ENCODE measurements at places on chromosomes 5 and 9.

DNA sequence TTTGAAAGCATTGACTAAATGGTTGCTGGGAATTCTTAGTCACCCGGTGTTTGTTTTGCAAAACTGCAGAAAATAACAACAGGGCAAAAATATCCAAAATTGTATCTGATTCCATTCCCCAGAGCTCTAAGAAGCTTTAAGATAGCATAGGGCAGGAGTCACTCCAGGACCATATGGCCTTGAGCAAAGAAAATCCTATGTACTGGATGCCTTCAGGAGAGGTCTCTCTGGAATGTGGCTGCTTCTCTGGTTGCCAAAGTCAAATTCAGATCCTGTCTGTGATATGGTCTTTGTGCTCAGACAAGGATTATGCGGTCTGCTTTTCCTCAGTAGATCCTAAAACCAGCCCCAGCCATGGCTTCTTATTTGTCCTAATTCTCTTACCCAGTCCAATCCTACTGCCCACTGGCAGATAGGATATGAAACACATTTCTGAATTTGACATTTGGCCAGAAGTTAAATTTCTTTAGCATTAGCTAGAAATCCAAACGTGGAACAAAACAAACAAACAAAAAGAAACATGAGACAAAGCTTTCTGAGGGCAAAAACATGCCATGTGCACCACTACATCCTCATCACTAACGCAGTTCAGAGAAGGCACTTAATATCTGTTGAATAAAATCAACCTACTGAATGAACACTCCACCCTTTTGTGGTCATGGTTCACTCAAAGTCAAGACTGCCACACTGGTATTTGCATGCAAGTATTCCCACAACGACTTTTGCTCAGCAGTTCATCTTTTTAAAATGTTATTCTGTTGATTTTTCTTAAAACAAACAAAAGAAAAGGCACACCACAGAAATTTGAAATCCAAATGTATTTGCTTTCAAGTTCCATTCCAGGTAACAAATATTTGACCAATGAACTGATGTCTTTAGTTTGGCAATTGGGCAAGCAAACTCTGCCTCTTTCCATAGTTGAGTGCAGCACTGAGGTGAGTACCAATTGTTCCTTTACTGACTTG, 165.7 kb downstream of the TRPM6 start:
- no peak for DNase-seq

GRCh38 chr5:72093217-72093616, 14.1 kb upstream of the MAP1B start:
- no peak for DNase-seq

GRCh38 chr9:72271613-72272478, 93.2 kb downstream of the ZFAND5 start:
- no peak for DNase-seq

DNA sequence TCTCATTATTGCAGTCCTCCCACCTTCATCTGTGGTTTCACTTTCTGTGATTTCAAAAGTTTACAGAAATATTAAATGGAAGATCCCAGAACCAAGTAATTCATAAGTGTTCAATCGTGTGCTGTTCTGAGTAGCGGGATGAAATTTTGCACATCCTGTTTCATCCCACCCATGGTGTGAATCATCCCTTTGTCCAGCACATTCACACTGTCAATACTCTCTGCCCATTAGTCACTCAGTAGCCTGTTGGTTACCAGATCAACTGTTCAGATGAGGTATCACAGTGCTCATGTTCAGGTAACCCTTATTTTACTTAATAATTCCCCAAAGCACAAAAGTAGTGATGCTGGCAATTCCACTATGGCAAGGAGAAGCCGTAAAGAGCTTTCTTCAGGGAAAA, 26.8 kb downstream of the FAM81B start:
- no peak for DNase-seq

- DNase-seq = no peak
Observed at GRCh38 chr5:40688996-40689395, 9.3 kb downstream of the PTGER4 start.

DNA sequence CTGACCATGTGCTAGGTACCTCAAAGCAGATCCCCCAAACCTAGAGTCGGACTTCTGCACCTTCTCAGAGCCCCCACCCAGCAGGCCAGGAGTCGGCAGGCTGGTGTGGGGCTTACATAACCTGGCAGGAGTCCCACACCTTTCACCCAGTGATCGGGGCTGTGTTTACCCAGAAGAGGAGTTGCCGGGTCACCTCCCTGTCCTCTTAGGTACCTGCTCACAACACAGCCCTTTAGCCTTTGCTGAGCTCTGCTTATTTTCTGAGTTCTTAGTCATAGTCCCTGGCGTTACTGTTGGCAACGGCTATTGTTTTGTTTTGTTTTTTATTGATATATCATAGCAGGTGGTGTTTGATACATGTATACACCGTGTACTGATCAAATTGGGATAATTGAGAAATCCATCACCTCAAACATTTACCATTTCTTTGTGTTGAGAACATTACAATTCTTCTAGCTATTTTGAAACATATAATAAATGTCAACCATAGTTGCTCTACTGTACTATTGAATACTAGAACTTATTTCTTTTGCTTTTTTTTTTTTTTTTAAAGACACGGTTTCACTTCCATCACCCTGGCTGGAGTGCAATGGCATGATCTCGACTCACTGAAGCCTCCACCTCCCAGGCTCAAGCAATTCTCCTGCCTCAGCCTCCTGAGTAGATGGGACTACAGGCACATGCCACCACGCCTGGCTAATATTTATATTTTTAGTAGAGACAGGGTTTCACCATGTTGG, 10.4 kb upstream of the EEIG1 start:
- DNase-seq = no peak

GRCh38 chr5:128537221-128537999, 635 bp downstream of the FBN2 start:
- no peak for DNase-seq

GRCh38 chr5:35488791-35489190, 128.9 kb upstream of the SPEF2 start:
- DNase-seq = no peak

DNA sequence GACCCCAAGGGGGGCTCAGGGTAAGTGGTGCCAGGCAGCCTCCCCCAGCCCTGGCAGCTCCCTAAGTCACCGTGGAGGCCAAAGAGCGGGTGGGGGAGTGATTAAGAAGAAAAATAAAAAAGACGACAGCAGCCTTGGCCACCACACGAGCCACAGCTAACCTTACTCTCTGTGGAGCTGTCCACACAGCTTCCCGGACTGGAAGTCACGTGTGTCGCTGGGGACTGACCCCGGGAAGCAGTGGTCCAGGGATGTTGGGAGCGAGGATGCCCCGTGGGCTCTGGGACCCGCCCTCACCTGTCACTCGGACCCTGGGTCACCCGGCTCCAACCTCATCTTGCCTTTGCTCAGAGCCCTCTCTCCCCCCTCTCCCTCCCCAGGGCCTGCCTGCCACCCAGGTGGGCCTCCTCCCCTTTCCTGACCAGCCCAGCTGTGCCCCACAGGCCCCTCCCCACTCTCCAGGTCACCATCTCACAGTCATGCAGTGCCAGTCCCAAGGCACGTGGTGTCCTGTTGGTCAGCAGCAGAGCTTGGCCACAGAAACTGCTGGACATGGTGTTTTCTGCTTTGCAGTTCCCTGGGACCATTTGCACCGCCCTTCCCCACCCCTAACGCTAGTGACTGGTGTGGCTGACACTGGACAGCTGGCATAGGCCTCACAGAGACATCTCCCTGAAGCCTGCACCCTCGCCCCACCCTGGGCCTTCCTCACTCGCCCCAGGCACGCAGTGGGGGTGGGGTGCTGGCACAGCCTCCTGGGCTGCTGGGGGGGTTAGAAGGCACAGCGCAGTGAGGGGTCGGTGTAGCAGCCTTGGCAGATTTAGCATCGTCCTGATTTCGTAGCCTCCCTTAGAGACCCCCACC, 9.8 kb upstream of the EXOC3 start:
- no peak for DNase-seq

Data from effector memory CD4-positive, alpha-beta T cell (primary cell).